PC-9 (cell line): ENCODE measurements at places on chromosomes 7 and 10.

- no peak for DNase-seq
These were observed 50.5 kb downstream of the CDK6 start for GRCh38 chr7:92785923-92786322.

DNA sequence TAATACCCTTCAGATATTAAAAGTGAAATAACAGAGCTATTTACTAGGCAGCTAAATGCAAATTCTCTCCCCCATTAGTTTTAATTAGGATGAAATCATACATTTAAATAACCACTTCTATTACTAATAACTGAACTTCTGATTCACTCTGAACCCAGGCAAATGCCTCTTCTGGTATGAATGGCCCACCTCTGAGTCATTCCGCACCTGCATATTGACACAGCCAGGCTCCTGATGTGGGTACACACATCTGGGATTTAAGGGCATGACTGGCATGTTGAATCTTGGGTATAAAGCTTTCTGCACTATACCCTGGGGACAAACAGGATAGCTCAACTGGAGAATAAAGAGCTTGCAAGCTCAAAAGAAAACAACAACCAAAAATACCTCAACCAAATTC is 140.9 kb downstream of the AUTS2 start:
- DNase-seq = peak; percentile 52

DNA sequence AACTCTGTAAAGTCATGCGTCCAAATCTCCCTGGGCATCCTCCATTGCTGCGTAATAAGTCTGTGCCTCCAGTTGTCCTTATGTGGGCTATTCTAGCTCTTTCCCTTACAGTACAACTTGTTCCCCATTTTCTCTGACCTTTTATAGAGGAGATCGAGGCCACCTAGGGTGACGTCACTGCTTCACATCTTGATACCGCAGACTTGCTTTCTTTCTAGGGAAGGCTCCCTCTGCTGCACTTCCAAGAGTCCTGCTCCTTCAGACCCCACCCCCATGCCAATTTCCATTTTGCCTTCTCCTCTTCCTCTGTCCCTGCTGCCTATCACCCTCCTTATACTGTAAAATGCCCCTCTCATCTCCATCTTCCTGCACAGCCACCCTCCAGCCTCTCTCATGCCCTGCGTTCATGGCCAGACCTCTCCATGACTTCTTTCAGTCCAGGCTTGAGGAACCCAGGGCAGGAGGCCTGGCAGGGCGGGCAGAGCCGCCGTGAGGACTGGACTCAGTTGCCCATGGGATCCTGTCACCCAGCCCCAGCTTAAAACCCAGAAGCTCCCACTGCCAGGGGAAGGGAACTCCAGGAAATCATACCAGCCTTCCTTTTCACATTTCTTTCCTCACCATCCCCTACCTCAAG is 57.5 kb downstream of the CAMK1D start:
- DNase-seq = no peak

GRCh38 chr10:122233857-122234348 is 37.2 kb upstream of the BTBD16 start:
- DNase-seq = no peak

GRCh38 chr7:122833888-122834570 is 52.2 kb downstream of the CADPS2 start:
- no peak for DNase-seq

GRCh38 chr7:494906-495305 is 24.7 kb downstream of the PDGFA start:
- no peak for DNase-seq

- peak; percentile 84 for DNase-seq
These were observed 61.9 kb downstream of the MKI67 start for GRCh38 chr10:128064108-128064969.

DNA sequence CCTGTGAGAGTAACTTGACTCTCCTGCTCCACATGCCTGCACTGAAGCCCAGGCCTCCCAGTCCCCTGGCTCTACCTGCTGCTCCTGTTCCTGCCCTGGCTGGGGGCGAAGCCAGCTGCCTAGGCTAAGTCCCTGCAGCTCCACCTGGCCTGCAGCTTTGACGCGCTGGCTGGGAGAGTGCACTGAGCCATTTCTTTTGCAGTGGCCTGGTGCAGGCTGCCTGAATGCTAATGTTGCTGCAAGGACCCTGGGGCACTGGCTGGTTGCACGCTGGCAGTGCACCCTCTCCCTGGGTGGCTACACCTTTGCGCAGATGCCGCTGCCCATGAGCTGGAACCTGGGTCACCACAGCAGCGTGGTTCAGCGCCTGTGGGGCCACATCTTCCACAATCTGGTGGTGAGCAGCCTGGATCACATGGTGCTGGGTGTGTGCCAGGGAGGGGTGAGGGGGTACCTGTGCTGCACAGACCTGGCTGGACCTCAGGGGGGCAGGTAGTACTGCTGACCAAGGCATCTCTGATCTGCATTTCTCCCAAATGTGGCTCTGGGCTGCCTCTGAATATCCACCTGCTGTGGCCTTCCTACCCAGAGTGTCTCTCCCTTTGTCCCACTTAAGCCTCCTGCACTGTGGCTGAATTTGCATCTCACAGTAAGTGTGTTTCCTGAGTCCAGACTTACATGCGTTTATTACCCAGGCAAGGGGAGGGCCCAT is 20.0 kb downstream of the IMPDH1 start:
- no peak for DNase-seq
